Hematopoietic multipotent progenitor cell treated with erythropoietin and hydrocortisone succinate and interleukin-3 and kit ligand, for 8 days (in vitro differentiated cells): ENCODE measurements at places on chromosomes 3 and 15.

GRCh38 chr3:17730318-17730967 is 12.0 kb downstream of the TBC1D5 start:
- DNase-seq = peak; percentile 99

- peak; percentile 55 for DNase-seq
These were observed 51.9 kb downstream of the BBX start for GRCh38 chr3:107574650-107575049.

GRCh38 chr3:179020112-179020511 is 51.5 kb downstream of the ZMAT3 start:
- DNase-seq = no peak

DNA sequence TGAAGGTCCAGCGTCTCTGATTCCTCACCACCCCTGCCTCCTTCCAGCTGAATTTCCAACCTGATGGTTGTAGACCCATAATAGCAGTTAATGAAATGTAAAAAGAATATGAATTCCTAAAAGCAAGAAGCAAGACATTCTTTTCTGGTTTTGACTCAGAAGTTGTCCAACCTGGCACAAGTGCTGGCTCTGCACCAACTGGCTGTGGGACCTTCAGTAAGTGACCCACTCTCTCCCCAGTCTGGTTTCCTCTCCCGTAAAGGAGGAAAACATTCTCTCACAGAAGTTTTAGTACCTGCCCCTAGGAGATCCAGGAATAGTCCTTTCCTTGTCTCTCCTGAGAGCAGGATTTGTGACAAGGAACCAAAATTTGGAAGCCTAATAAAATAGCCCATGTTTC is 236.9 kb upstream of the TRIM42 start:
- DNase-seq = no peak

GRCh38 chr3:71025516-71025915 is 558.0 kb downstream of the FOXP1 start:
- no peak for DNase-seq

DNA sequence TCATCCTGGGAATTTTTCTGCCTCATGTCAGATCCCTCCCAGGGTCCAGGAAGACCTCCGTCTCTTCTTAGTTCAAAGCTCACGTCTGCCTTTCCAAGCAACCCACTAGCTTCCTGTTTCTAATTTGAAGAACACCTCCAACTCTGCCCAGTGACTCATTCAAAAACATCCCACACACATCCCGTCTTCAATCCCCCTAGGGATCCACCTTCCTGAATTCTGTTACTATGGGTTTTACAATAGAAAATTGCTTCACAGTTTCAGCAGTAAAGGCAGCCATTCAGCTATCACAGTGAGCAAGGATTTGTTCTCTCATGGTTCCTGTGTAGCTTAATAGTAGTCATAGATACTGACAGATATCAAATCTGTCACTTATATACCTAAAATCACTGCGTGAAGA is 308.3 kb upstream of the CCDC54 start:
- no peak for DNase-seq

GRCh38 chr15:57476533-57476975 is 100.2 kb downstream of the CGNL1 start:
- no peak for DNase-seq

- no peak for DNase-seq
These were observed 383.1 kb upstream of the TPRG1 start for GRCh38 chr3:188788621-188789081.

- DNase-seq = no peak
These were observed 894.9 kb downstream of the DIPK2A start for GRCh38 chr3:144866476-144866875.

- DNase-seq = no peak
These were observed 27.2 kb downstream of the WNT7A start for GRCh38 chr3:13852638-13853009.

GRCh38 chr15:48899793-48900192 is 21.9 kb downstream of the EID1 start:
- DNase-seq = no peak

DNA sequence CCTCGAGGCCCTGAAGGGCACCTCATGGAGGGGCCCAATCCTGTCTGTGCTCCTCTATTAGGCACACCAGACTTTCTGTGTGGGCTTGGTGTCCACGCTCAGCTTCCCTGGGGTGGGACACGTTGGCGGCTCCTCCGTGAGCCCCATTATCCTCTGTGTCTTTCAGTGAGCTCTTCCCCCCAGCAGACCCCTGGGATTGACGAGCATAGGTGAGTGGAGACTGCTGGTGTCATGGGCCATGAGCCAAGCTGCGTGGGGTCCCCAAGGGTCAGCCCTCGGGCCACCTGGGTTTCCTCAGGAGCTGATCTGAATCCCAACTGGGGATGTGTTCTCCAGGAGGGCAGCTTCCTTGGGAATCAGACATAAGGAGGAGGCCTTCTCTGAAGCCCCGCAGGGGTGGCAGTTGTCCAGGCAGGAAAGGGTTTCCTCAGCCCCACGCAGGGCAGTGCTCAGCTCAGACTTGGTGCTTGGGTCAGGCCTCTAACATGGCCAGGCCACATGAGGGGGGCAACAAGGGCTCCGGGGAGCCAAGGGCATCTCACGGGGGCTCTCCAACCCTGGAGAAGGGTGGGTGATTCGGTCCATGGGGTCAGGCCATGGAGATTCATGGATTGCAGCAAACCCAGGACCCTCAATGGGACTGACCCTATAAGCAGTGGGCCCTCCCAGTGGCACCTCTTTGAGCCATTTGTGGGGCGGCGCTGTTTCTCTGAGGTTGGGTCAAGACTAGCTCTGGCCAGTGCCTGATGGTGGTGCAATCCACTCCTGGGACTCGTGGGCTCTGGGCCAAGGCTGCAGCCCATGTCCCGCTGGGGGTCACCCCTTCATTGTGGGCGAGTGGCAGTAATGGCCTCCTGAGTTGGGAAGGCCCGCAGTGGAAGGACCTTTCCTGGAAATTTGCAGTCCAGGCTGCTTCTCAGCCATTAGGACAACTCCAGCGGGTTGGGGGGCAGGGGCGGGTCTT is 222.5 kb downstream of the SNRPN start:
- DNase-seq = no peak

DNA sequence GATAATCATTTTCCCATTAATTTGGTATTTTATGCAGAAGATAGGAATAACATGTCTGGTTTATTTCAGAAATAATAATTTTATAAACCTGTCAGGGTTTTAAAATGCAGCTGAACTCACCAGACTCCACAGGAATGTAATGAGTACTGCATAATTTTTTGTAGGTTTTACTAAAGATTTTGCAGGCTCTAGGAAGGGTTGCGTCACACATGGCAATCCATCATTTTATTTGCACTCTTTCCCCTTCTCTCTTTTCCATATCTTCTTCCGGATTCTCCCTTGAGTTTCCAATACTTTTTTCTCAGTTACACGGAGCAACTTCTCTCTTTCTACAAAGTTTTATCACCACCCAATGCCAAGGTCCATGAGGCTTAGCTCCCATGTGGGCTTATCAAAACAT is 234.7 kb downstream of the NFKBIZ start:
- DNase-seq = no peak

DNA sequence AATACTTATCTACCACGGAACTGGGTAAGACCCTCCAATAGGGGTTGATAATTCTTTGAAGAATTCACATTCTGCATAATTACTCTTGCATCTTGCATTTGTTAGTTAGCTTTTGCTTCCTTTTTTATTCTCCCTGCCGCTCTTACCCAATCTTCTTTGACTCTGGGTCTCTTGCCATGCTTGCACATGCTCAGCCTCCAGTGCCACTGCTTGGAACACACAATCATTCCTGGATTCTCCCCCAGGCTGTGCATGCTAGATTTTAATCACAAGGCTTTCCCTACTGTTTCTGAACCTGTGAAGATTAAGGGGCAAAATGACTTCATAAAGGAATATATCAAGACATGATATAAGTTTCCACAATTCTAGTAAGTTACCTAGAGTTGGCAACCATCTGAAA is 133.1 kb downstream of the IL1RAP start:
- no peak for DNase-seq

DNA sequence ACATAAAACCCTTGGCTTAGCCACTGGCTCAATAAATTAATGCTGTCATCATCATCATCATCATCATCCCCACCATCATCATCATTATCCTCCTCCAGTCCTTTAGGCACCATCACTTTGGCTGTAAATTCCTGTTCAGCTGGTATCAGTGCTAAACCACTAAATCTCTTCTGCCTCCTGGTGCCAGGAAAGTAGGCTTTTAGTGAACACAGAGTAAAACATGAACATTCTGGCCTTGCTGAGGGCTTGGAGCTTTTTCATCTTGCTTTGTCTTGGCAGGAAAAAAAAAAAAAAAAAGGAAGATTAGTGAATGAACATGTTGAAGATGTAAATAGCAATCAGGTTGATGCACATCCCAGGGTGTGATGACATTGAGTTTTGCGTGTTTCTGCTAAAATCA is 67.3 kb upstream of the EIF1B start:
- DNase-seq = no peak

- DNase-seq = no peak
These were observed 16.7 kb upstream of the TBL1XR1 start for GRCh38 chr3:177213801-177214535.

GRCh38 chr15:33729653-33730052 is 238.6 kb upstream of the CHRM5 start:
- peak; percentile 6 for DNase-seq

GRCh38 chr3:112496366-112497067 is 2.8 kb downstream of the BTLA start:
- DNase-seq = no peak

GRCh38 chr3:166889241-166889640 is 490.9 kb downstream of the ZBBX start:
- DNase-seq = no peak

GRCh38 chr3:11450015-11450414 is 177.8 kb downstream of the ATG7 start:
- DNase-seq = no peak

- DNase-seq = no peak
These were observed 133.6 kb downstream of the MEIS2 start for GRCh38 chr15:36966708-36967107.

- no peak for DNase-seq
These were observed 560.1 kb downstream of the NLGN1 start for GRCh38 chr3:173957646-173958045.

DNA sequence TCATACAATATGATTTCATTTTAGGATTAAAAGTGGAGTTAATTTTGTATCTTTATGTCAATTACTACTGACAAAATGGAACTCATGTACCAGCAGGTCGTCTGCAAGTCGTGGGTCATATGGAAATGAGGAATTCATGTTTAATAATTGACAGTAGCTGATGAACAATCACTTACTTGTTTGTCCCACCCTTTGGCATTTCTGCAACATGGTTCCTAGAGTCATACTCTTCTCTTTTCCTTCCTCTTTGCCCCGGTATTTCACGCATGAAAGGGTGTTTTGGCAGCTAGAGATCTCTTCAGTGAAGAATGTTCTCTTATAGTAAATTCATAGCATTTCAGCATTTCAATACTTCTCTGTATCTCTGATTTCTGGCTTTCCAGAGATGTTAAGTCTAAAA is 133.3 kb upstream of the SLC24A5 start:
- no peak for DNase-seq

DNA sequence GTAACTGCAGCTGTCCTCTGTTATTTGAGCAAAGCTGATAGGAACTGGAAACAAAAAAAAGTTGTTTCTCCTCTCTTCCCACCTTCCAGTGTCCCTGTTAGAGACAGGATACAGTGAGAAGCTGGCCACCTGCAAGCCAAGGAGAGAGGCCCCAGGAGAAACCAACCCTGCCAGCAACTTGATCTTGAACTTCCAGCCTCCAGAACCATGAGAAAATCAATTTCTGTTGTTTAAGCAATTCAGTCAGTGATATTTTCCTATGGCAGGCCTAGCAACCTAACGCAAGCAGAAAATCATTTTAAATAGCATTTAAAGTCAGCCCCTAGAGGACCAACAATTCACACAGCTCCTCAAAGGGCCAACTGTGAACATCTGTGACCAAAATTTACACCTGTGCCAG is 291.3 kb downstream of the OXSM start:
- no peak for DNase-seq

DNA sequence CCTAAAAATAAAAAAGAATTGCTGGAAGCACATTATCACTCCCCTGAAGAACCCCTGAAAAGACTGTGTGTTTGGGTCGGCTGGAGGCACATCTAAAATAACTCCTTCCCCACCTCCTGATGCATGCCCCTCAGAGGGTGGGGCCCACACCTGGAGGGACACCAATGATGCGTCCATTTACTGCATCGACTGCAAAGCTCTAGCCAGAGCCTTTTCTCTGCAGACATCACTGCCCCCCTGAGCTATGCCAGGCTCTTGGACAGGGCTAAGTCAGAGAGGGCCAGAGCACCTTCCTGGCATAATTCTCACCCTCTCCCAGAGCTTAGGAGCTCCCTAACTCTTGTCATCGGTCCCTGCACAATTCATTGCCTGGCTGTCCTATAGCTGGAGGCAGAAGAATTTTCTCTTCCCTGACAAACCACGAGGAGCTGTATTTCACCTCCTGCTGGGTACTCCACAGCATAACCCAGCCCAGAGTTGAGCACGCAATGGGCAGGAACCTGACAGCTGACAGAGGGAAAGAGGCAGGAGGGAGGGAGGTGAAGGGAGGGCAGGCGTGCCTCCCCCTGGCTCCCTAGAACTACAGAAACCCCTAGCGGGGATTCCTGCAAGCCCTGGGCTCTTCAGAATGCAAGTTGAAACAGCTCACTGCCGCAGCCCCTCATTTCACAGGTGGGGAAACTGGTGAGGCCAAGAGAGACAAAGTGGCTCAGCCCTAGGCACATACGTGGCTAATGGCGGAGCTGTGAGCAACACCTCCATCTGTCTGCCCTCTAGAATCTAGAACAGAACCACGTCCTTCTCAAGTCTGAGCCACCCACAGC is 46.6 kb downstream of the XXYLT1 start:
- no peak for DNase-seq

GRCh38 chr3:131328721-131329120 is 52.9 kb upstream of the NUDT16 start:
- no peak for DNase-seq
